ENCODE measurements at places on chromosomes 12 and 14.
A peak's percentile ranks its signal among the peaks of the same experiment; 100 is the strongest.

- no peak for DNase-seq
Measured at GRCh38 chr12:118064608-118065007, 3.6 kb upstream of the WSB2 start.

DNA sequence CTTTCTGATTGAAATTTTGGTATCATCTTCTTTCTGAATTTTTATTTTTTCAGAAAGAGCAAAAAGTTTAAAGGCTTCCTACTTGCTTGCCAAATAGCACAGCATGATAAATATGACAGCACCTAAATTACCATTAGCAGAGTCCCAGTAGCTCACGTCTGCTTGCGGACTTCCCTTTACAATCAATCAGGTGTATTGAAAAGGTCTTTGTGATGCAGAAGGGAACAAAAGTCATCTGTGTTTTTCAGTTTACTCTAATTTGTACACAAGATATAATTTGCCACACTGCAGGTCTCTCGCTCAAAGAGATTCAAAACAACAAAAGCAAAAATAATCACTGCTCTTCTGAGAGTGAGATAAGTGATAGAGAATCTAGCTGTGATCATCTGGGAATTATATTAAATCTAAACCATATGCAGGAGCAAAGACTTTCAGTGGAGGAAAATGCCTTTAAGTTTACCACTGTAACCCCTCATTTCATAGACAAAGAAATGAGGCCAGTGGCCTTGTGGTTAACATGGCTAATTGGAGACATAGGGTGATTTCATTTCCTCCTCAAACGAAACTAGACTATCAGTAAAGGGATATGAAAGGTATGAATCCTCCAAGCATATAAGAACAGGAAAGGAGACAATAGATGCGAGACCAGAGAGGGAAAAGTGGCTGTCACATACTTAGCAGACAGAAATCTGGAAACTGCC, 240.8 kb upstream of the TMPO start:
- no peak for DNase-seq

DNA sequence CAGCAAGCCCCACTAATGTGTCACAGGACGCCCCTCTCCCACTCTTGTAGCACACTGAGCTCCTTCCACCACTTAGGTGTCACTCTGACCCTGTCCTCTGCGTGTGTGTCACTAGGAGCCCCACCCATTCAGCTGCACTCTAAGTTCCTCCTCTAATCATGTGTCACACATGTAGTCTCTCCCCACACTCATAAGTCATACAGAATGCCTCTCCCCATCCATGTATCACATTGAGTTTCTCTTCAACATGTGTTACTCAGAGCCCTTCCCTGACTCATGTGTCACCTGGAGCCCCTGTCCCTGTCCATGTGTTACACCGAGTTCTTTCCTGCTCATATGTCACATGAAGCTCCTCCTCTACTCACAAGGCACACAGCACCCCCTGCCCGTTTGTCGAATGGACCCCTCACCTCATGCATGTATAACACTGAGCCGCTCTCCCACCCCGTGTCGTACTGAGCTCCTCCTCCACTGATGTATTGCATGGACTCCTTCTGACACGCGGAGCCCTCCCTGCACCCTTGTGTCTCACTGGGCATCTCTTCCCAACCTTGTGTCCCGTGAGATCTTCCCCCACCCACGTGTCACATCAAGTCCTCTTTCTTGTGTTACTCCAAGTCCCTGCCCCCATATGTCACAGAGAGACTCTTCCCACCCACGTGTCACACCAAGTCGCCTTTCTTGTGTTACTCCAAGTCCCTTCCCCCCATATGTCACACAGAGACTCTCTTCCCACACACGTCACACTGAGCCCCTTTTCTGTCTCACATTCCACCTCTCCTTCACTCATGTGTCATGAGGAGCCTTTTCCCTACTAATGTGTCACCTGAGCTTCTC, 31.0 kb downstream of the RTL1 start:
- no peak for DNase-seq

- no peak for DNase-seq
Measured at GRCh38 chr14:99539491-99539890, 58.3 kb downstream of the CCNK start.

- DNase-seq: no peak
Measured at GRCh38 chr12:77153706-77154105, 88.3 kb upstream of the E2F7 start.

DNA sequence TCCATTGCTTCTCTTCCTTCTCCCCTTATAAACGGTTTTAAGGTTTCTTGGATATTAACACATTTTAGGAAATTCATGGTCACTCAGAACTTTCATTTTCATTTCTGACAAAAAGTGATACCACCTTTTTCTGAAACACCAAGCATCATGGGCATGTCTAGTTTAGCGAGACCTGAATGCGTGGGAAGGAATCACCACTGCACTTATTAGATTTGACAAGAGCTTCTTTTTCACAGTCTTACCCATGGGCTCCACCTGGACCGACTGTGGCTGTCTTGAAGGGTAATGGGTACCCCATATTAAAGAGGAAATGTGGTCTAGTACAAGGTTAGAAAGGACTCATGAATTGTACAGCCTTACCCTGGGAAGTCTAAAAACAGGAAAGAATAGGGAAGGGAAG, 95.4 kb downstream of the KCNK10 start:
- no peak for DNase-seq

- no peak for DNase-seq
Measured at GRCh38 chr14:64717870-64718269, 13.6 kb downstream of the PLEKHG3 start.

DNA sequence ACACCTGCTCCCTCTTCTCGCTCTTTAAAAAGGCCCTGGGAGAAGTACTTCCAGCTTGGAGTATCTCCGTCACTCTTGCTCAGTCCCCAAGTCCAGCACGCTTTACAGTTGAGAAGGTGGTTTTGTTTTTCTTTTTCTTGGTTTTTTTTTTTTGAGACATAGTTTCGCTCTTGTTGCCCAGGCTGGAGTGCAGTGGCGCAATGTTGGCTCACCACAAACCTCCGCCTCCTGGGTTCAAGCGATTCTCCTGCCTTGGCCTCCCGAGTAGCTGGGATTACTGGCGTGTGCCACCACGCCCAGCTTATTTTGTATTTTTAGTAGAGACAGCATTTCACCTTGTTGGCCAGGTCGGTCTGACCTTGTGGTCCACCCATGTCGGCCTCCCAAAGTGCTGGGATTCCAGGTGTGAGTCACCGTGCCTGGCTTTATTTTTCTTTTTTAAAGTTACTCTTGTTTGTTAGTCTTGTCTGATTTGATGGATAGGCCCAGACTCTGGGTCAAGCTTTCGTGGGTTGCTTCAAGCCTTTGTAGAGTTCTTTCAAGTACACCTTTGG, 1.9 kb downstream of the TDRD9 start:
- no peak for DNase-seq

DNA sequence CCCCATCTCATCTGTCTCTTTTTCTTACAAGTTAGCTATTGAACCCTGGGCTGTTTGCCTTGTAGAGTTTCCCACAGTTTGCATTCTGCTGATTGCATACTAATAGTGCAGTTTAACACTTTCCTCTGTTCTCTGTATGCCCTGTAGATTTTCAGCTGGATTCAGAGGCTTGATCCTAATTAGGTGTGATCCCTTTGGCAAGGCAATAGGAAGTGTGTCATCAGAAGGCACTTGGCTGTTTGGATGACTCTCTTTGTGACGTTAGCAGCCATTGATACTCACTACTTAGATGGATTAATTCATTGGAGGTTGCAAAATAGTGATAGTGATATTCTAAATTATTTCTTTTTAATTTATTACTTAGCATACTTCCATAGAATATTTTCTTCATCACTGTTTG, 33.6 kb downstream of the FUT8 start:
- no peak for DNase-seq

DNA sequence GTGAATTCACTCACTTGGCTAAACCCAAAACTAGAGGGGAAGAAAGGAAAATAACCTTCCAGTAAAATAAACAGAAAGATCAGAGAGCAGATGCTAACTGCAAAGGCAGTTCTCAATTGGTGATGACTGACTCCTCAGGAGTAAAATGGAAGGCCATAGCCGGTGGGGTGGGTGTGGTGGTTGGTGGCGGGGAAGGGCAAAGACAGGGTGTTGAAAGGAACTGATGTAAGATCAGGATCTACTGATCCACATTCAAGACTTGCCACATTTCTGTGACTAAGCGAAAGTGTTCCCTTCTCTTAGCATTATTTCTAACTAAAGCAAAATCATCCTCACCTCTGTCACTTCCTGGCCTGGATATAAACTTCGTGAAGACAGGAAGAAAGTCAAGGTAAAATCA, 26.3 kb upstream of the TC2N start:
- DNase-seq: no peak

DNA sequence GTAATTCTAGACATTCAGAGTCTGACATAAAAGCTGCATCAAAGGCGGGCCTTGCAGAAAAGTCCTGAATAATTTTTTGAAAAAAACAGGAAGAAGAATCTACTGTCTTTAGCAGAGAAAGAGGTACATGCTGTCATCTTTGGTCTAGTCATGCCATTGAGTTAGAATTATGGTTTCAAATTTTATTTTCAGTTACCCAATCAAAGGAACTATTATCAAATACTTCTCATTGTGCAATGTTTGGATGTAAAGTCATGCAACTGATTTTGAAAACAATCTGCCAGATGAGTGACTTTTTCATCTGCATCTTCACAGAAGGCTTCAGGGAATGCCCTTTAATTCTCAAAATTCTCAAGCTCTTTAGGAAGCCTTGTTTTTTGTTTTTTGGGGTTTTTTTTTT, 803.5 kb downstream of the FLRT2 start:
- DNase-seq: no peak

GRCh38 chr12:31224768-31225448, 101.0 kb downstream of the SINHCAF start:
- DNase-seq: peak; percentile 46

- DNase-seq: no peak
Measured at GRCh38 chr14:20791187-20791586, 10.1 kb downstream of the RNASE6 start.

- DNase-seq: peak; percentile 46
Measured at GRCh38 chr14:101506211-101506925, 54.9 kb upstream of the DIO3 start.

GRCh38 chr14:52918486-52918885, 32.4 kb downstream of the FERMT2 start:
- no peak for DNase-seq

- DNase-seq: no peak
Measured at GRCh38 chr12:88310069-88310468, 168.0 kb downstream of the TMTC3 start.

- DNase-seq: no peak
Measured at GRCh38 chr12:25830456-25830855, 128.0 kb upstream of the RASSF8 start.

GRCh38 chr12:101838628-101839323, 8.0 kb upstream of the GNPTAB start:
- no peak for DNase-seq

- DNase-seq: no peak
Measured at GRCh38 chr14:30227436-30227835, 299.8 kb upstream of the PRKD1 start.

DNA sequence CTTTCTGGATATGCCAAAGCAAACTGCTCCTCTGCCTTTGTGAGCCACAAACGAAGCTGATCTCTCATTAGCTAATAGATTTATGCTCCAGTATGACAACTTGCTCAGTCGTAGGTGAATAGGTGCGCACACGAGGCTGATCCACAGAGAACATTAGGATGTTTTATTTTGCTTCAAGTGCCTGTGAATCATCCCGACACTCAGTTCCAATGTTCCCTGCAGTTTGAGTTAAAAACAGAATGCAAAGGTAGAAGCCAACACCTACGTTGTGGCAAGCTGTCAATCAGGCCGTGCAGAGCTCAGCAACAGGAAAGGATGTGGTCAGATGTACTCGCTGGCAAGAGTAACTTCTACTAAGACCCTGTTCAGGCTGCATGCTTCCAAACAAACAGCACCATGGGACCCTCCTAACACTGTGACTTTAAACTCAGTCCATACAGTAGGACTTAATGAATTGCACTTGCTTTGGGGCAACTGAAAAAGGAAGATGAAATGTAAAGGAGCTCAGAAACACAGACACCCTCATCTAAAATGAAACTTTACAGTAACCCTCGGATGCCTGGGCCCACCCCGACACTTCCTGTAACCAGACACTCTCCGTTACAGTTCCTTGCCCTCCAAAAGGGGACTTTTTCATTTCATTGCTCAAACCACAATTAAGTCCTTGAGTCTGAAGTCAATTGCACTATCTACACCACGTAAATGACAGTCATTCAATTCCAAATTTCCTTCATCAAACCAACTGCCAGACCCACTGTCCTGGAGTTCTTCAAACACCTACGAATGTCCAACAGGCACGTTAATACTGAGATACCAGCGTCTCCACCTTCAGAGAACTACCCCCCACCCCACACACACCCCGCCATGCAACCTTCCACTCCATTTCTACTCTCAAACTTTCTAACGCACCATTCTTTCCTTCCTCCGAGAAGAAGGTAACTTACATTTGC, 1.6 kb downstream of the CCDC88C start:
- no peak for DNase-seq

DNA sequence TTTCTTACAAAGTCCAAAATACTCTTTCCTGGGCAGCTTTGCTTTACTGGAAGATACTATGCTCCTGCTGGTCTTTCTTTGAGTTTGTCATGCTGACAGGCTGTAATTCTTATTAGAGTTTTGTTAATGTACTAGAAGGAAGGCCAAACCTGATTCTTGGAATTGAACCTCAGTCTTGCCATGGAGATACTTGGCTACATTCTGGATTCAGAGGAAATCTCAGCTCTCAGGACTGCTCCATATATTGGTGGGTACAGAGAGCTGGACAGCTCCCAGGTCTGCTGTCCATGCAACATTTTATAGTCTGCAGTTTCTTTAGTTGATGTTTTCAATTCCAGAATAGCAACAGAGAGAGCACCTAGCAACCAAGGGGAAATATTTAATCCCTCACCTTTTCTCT, 363.1 kb upstream of the STXBP6 start:
- no peak for DNase-seq

DNA sequence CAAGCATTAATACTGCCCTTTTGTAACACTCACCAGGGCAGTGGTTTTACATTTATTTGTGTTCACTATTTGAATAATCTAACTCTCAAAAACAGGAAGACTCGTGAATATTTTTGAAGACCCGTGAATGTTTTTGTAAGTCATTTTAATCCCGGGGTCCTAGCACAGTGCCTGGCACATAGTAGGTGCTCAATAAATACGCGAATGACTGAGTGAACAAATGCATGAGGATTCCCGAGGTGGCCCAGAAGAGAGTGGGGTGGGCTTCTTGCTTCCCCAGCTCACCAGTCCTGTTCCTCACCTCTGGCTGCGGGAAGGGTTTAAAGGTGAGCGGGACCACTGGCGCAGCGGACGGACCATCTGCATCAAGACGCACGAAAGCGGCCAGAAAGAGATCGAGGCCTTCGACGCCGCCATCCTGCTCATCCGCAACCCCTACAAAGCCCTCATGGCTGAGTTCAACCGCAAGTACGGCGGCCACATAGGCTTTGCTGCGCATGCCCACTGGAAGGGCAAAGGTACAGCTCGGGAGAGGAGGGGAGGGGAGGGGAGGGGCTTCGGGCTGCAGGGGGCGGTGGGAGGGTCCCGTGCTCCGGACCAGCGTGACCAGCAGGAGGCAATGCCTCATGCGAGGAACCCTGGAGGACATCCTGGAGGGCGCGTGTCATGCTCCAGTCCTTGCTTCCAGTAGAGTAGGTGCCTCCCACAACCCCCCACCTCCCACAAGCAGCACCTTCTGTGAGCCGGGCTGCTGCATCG, 98.9 kb downstream of the CMKLR1 start:
- DNase-seq: peak; percentile 69

Measured in ecto neural progenitor cell (in vitro differentiated cells).